AG09309 (cell line): ENCODE measurements at places on chromosomes 7 and 10.

DNA sequence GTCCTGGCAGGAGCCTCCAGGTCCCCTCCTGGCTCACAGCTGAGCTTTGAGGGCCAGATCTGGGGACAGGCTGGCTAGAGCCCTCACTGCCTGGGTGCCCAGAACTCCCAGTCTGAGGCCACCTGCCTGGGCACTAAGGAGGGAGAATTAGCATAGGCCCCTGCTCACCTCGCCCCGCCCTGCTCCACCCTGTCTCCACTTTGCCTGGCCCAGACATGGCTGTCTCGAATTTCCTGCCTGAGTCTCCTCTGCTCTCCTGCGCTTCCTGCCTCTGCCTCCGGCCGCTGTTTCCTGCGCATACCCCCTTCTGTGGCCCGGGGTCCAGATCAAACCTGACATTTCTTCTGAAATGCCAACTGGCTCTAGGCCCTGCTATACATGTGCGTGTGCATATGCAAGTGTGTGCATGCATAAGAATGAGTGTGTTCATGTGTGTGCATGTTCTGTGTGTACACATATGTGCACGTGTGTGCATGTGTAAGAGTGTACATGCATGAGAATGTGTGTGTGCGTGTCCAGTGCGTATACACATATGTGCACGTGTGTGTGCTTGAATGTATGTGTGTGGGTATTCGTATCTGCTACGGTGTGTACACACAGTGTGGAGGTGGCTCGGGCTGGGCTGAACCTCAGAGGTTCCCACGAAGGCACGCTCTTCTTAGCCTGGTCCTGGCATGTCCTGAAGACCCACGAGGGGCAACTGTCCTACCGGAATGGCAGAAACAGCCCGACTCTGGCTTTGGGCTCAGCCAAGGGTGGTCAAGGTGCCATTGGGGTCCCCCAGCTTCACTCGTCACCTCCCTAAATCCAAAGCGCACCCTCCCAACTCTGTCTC, 64.9 kb downstream of the MYL10 start:
- no peak for DNase-seq

- no peak for DNase-seq
These were observed 258.8 kb downstream of the PHF14 start for GRCh38 chr7:11232462-11232861.

DNA sequence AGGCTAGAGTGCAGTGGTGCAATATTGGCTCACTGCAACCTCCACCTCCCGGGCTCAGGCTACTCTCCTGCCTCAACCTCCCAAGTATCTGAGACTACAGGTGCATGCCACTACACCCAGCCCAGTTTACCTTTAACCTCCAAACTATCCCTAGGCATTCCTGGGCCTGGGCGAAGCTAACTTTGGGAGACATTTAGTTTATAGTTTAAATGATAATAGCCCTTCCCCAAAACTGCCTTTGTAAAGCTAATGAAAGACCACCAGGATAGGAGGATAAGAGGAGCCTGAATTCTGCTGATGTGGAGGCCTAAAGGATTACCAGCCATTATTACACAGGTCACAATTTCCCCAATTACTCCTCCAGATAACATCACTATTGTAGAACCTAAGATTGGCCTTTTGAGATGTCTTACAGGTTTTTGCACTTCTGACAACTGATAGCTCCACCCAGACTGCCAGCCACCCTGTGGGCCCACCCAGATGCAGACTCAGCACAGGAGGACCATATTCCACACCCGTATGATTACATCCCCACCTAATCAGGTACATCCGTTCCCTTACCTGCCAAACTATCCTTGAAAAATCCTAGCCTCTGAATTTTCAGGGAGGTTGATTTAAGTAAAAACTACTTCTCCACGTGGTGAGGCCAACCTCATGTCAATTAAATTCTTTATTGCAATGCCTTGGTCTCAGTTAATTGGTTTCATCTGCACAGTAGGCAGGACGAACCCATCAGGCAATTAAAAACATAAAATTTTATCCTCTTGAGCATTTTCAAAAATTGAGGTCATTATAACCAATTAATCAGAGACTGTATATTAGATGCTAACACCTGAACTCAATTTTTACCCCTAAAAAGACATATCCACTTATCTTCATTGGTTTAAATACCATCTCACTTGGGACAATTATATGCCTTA, 62.3 kb upstream of the TMEM254 start:
- DNase-seq: no peak

GRCh38 chr7:159247910-159248309, 103.2 kb upstream of the VIPR2 start:
- no peak for DNase-seq

DNA sequence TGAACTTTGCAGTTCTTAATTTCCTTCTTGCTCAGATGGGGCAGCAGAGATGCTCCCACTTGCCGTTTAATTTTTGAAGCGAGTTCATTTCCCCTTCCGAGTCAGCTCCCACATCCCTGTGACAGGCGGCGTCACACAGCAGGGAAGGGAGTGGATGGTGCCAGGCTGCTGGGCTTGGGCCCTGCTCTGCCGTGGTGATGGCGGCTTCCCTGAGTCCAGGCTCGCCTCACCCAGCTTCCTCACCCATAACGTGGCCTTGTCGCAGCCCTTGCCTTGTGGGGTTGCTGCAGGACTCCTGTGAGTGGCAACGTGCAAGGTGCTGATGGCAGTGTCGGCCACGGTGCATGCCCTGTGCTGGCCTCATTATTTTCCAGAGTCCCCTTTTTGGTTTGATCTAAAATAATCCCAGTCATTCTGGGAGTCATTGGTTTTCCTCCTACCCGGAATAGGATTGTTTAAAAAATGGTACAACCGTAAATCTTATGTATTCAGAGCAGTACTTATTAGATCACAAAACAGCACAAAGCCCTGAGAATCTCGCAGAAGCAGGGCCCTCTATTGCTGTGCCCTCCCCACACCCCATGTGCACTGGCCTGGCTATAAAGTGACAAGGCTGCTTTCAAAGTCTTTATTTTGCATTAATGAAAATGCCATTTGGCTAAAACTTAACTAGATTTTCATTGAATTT, 260.1 kb downstream of the WDR37 start:
- no peak for DNase-seq

DNA sequence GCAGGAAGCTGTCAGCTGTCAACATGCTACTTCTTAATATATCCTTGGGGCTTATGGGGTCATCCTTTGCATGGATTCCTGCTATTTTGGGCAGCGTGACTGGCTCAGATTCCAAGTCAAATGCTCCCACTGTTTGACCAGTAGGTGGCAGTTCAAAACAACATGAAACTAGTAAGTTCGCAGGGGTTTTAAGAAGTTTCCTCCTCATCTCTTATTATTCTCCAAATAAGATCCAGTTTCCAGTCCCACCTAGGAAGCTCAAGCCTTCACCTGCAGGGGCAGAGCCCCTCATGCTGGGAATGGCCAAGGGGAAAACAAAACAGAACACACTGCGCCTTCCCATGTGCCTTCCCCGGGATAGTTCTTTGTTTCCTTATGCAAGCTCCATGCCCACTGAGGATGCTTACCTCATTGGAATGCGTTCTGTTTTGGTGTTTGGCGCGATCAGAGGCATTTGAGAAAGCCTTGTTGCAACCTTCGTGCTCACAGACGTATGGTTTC, 259.8 kb downstream of the GLI3 start:
- DNase-seq: no peak

GRCh38 chr10:78829565-78829964, 239.2 kb upstream of the ZMIZ1 start:
- no peak for DNase-seq

- DNase-seq: no peak
These were observed 35.5 kb downstream of the CTBP2 start for GRCh38 chr10:125124907-125125306.

GRCh38 chr7:36283711-36284130, 105.9 kb upstream of the ANLN start:
- no peak for DNase-seq

- no peak for DNase-seq
These were observed 36.0 kb upstream of the NRP1 start for GRCh38 chr10:33370434-33370930.

GRCh38 chr7:47349401-47349800, 232.5 kb downstream of the TNS3 start:
- DNase-seq: no peak

DNA sequence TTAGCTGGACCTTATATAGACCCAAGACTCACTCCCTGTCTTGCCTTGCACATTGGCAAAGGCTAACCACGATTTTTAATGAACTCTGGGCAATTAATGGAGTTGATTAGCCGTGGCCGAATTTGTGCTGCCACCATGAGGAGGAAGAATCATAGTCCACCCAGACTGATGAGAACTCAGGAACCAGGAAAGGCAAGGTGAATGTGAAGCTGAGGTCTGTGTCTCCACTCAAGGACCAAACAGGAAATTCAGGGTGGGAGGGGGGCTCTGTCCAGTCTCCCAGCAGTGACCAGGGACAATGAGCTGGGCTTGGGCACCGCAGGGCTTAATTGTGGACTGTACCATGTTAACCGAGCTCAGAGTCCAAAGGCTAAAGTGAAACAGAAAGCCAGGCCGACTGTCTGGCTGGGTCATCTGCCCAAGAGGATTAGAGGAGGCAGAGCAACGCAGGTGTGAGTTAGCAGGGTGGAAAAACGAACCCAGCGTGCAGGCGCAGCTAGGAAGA, 127.0 kb upstream of the JCAD start:
- no peak for DNase-seq

GRCh38 chr7:83677180-83677866, 28.4 kb upstream of the SEMA3E start:
- peak; percentile 25 for DNase-seq

GRCh38 chr7:23981314-23981713, 271.3 kb downstream of the STK31 start:
- no peak for DNase-seq
